ENCODE measurements at places on chromosomes 2 and 18. TPM values are rescaled to one million over a fixed set of nuclear protein-coding genes. Genes with fewer than 3 reads are reported as not detected.

The NEU4 gene
- not detected for total RNA-seq

DNA sequence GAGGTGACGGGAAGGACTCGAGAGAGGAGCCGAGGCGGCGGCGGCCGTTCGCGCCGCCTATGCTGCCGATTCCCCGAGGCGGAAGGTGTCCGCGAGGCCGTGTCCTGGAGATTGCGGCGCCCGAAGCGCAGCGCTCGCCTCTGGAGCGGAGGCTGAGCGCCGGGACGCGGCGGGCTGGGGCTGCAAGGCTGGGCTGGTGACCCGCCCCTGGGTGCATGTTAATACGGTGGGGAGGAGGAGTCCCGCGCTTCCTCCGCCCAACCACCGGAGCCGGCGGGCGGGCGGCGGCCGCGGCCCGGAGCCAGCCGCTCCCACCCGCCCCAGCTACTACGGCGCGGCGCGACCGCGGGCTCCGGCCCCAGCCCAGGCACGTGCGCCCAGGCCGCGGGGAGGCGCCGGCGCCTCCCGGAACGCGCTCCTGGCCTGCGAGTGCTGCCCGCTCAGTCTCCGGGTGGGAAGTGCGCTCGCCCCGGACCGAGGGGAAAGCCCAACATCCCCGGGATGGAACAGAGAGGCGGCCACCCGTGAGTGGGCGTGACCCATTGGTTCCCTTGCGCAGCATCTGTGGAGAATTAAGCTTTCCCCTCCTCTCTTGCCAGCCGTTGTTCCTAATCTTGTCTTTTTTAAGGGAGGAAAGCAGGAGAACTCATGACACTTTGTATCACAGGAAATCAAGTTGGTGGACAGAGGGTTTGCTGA is at the start of gene DLGAP1:
TSS of gene DLGAP1 (minus strand) at position 195 of the 699 bp plus-strand sequence.
- no peak within 1 kb of the TSS for H3K4me3 ChIP-seq
- peaks cover 28% of the 10 kb centered on the region for H3K27me3 ChIP-seq
- peak within 1 kb of the TSS; percentile 36 for H3K27ac ChIP-seq
- H3K4me1 ChIP-seq = peaks cover 4% of the 10 kb centered on the region
- H3K36me3 ChIP-seq = no peaks in the 10 kb centered on the region

DNA sequence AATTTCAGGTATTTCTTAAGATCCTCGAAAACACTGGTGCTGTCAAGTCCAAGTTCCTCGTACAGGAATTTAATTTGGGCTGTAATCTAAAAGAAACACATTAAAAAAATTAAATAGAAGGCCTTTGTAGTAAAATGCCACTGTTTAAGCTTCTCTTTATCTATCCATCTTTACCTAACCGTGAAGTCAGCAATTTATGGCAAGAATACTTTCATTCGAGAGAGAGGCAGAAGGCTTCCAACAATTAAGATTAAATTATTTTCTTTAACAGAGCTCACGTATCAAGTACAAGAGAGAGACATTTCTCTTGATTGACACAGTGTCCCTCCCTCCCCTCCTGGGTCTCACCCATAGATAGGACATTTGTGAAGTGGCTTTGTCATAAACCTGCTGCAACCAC is 39.9 kb downstream of the PREPL start:
- H3K27ac ChIP-seq = no peak overlapping the region
- H3K36me3 ChIP-seq = peaks cover 40% of the 10 kb centered on the region
- no peak for DNase-seq
- H3K4me3 ChIP-seq = no peak overlapping the region

- H3K27me3 ChIP-seq = no peaks in the 10 kb centered on the region
- peak overlapping the region; percentile 41 for H3K27ac ChIP-seq
- no peak for DNase-seq
- no peak overlapping the region for H3K4me3 ChIP-seq
- H3K36me3 ChIP-seq = peaks cover 67% of the 10 kb centered on the region
Measured at GRCh38 chr2:38691994-38692393, 26.1 kb downstream of the GALM start.
